ENCODE measurements at places on chromosomes 6 and 20.

GRCh38 chr6:154937306-154938220 lies 57.6 kb upstream of the TIAM2 start:
- DNase-seq, result no peak

DNA sequence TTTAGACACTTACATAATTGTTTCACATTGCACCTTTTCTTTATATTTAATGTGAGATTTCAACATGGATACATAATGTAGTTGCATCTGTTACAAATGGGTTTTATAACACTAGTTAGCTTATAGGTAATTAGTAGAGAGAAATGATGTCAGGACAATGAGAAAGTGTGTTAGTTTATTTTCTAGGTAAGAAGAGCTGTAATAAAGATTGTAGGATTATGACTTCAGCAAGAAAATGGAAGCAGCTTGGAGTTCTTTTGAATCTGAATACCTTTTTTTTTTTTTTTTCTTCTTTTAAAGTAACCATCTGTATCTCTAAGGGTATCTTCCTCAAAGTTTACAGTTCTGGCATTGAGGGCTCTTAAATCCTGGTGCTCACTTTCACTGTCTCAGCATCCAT lies 35.3 kb downstream of the CD2AP start:
- DNase-seq, result no peak

- no peak for DNase-seq
These were observed 20.6 kb upstream of the AKIRIN2 start for GRCh38 chr6:87722540-87723169.

DNA sequence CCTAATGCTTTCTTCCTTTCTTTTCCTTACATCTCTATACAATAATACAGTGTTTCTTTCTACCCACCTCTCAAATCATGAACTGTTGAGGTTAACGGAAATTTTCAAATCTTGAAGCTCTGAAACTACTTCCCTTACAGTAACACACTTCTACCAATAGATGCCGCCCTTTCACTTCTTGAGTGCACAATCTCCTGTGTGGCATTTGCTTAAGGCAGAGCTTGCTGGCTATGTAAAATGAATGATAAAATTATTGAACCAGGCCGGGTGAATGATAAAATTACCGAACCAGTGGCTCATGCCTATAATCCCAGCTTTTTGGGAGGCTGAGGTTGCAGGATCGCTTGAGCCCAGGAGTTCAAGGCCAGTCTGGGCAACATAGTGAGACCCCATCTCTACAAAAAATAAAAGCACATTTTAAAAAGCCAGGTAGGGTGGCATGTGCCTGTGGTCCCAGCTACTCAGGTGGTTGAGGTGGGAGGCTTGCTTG lies 56.8 kb downstream of the KCNS1 start:
- DNase-seq, result no peak

DNA sequence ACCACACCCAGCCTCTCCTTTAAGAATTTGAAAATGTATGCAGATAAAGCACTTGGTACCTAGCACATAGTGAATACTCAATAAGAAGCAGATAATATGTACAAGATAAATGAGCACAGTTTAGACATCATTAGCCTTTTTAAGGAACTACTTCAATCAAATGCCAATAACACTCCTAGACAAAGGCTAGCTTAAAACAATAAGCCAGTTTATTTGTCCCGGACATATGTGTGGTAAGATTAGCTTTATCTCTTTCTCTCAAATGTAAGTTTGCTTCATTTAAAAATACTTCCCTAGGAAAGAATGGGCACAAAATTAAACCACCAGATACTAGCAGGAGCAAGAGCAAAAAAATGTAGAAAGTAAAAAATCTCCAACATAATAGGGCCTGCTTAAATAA lies 73.8 kb downstream of the MAP3K5 start:
- no peak for DNase-seq

- DNase-seq, result no peak
These were observed 20.5 kb downstream of the CAPN11 start for GRCh38 chr6:44179072-44179536.

DNA sequence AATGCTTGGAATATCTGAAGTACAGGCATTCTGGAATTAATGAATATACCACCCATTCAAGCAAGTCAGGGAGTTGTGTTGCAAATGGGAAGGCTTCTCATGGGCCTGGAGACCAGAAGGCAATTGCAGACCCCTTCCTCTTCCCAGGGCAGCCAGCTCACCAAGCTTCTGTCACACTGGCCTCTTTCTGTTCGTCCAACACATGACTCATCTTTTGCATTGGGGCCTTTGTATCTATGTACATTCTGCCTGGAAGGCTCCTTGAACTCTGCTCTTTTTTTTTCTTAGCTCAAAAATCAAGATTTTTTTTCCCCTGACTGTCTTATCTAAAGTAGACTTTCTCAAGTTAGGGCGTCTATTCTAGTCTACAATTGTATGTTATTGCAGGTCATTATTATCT lies 132.9 kb upstream of the MYLIP start:
- no peak for DNase-seq

GRCh38 chr6:157561414-157561790 lies 180.4 kb downstream of the ZDHHC14 start:
- no peak for DNase-seq

DNA sequence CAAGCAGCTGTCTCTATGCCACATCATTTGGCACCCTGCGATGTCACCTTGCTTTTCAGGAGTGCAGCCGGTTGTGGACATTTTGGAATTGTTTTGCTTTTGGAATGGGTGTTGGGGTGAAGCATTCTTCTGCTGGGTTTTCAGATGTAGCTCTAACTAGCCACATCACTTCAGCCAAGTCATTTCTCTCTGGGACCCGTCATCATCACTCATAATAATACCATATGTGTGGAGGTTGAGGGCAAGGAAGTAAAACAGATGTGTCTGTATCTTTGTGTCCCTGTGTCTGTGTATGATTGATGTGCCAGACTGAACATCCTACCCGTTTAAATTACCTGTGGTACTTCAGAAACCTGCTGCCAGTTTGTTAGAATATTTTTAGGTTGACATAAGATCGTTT lies 49.5 kb upstream of the TULP4 start:
- DNase-seq, result no peak

GRCh38 chr20:63350597-63351325 lies 10.4 kb downstream of the CHRNA4 start:
- peak; percentile 18 for DNase-seq

DNA sequence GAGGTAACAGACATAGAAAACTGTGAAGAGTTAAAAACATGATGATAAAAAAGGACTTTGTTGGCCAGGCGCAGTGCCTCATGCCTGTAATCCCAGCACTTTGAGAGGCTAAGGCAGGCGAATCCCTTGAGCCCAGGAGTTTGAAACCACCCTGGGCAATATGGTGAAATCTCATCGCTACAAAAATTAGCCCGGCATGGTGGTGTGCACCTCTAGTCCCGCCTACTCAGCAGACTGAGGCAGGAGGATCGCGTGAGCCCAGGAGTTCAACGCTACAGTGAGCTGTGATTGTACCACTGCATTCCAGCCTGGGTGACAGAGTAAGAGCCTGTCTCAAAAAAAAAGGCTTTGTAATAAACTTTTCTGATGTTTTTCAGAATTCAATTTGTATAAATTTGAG lies 60.1 kb downstream of the GFOD1 start:
- no peak for DNase-seq

Data from left ventricle myocardium superior (tissue), 1 donor.